Airway epithelial cell (primary cell): ENCODE measurements at places on chromosomes 4 and X. TPM values are rescaled to one million over a fixed set of nuclear protein-coding genes. Genes with fewer than 3 reads are reported as not detected.

AFM gene
- total RNA-seq: not detected in 2 replicates

MAGED4 gene
- 3.1 and 6.6 TPM in 2 replicates for total RNA-seq

GPC3 gene
- 6.9 and 8.7 TPM in 2 replicates for total RNA-seq

SSX2B gene
- total RNA-seq: not detected in 2 replicates

PPBP gene
- 1.8 and 3.9 TPM in 2 replicates for total RNA-seq

CXCR3 gene
- total RNA-seq: not detected in 2 replicates

IL2RG gene
- total RNA-seq: not detected in 2 replicates

NAT8L gene
- total RNA-seq: not detected in 2 replicates

SHOX gene
- not detected in 2 replicates for total RNA-seq

YIPF7 gene
- not detected in 2 replicates for total RNA-seq

CT45A10 gene
- not detected in 2 replicates for total RNA-seq
